Activated gamma-delta T cell (primary cell): ENCODE measurements at places on chromosomes 3 and 15.

DNA sequence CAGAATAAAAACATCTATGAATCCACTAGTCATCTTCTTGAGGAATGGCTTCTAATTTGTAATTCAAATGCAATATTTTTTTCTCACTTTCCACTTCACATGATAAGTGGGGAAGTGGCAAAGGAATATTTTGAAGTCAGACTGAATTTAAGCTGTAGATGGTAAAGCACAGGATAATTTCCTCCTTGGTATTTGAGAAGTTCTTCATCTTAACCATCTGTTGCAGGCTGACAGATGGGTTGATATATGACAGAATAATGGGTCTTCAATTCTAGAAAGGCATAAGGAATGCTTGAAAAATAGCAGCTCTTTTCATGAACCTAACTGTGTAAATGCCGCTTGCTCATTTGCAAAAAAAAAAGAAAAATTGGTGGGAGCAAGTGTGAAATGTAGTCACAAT is 66.5 kb upstream of the SNTN start:
- no peak for DNase-seq

DNA sequence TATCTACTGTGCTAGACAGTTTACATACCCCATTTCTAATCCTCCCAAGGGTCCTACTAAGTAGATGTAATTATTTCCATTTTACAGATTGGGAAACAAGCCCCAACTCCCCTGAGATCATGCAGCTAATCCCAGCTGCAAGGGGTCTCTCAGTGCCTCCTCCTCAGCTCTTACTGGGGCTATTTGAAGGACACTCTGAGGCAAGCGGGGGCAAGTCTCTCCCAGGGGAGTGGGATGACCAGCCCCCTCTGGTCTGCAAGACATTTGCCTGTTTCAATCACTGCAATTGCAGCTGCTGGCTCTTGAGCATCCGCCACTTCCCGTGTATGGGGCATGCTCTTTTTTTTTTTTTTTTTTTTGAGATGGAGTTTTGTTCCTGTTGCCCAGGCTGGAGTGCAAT is 11.4 kb downstream of the LAMP3 start:
- no peak for DNase-seq

- no peak for DNase-seq
Observed at GRCh38 chr3:50325113-50325480, 2.6 kb upstream of the HYAL2 start.

GRCh38 chr3:42117175-42118008 is 26.2 kb downstream of the TRAK1 start:
- DNase-seq, result no peak

- no peak for DNase-seq
Observed at GRCh38 chr15:78071383-78071782, 6.1 kb downstream of the TBC1D2B start.

- DNase-seq, result no peak
Observed at GRCh38 chr15:60283936-60284335, 113.8 kb downstream of the ANXA2 start.

DNA sequence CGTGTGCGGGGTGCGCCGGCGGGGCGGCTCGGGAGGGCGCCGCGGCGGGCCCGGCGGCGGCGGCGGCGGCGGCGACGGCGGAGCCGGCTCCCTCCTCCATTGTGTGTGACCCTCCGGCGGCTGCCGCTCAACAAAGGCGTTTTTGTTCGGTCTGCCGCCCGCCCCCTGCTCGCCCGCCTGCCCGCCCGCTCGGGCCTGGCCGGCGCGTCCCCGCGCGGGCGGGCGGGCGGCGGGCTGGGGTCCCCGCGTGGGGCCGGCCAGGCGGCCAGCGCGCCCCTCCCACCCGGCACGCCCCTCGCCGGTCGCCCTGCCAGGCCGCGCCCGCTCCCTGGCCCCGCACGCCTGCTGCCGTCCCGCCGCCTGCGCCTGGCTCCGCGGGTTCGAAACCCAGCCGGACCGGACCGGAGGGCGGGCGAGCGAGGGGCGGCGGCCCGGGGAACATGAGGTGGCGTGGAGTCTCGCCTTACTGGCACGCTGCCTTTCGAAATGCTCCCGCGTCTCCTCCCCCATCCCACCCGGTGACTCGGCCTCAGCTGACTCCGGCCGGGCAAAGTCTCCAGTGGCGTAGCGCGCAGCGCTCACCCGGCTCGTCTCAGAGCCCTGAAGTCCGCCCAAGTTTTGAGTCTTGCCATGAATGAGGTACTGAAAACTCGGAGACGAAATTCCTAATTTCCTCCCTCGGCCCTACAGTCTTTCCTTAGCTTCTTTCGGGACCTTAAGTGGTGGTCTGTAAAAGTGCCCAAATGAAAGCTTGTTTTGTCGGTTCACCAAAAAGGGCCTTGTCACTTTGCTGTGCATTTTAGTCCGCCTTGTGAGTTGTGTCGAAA is 588 bp downstream of the MAPK6 start:
- DNase-seq, result peak; percentile 58

- no peak for DNase-seq
Observed at GRCh38 chr3:18965781-18966180, 182.5 kb upstream of the KCNH8 start.

DNA sequence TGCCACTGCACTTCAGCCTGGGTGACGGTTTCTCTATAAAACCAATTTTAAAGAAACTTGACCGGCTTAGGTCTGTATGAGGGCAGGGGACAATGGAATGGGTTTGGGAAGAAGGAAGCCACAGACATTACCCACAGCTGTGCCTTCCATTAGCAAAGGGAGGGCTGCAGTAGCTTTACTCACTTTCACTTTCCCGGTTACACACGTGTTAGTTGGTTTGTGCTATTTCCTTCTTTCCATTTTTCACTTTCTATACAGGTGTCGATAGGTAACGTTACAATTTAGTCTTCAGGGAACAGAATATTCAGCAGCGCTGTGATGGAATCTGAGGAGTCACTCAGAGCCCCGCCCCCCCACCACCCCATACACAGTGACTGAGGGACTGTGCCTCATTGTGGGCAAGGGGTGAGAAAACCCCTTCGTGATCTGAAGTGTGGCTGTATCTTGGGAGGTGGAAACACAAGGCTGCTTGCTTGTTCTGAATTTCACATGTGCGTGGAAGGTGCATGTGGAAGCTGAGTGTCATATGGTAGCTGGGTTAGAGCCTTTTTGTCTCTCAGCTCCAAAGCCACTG is 44.8 kb upstream of the RPL32 start:
- DNase-seq, result no peak

- no peak for DNase-seq
Observed at GRCh38 chr3:122956693-122957455, 70.7 kb downstream of the SEMA5B start.

DNA sequence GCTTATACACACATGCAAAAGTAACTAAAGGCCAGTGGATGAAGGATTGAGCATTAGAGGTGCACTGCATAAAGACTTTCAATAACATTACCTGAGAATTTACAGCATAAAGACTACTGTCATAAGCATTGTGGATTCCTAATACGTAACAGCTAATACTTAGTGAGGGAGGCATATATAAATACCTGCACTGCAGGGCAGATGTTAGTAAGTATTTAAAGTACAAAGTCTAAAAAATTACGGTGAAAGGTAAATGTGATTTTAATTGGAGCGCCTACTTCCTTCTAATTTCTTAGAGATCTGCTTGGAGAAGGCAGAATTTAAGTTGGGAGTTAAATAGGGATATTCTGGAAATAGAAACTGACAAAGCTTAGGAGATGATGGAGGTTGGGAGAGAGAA is 25.4 kb upstream of the TRPM7 start:
- no peak for DNase-seq

GRCh38 chr3:41653571-41654239 is 308.2 kb downstream of the ULK4 start:
- DNase-seq, result no peak

- no peak for DNase-seq
Observed at GRCh38 chr15:54605556-54605955, 591.2 kb downstream of the RSL24D1 start.

DNA sequence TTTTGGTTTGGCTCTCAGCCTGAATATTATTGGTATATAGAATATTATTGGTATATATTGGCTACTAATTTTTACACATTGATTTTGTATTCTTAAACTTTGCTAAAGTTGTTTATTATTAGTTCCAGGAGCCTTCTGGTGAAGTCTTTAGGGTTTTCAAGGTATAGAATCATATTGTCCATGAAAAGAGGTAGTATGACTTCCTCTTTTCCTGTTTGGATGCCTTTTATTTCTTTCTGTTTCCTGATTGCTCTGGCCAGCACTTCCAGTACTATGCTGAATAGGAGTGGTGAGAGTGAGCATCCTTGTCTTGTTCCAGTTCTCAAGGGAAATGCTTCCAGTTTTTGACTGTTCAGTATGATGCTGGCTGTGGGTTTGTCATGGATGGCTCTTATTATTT is 107.3 kb upstream of the LIPC start:
- DNase-seq, result no peak

GRCh38 chr3:65595222-65596028 is 443.3 kb downstream of the MAGI1 start:
- no peak for DNase-seq

- DNase-seq, result no peak
Observed at GRCh38 chr15:46815765-46816164, 901.5 kb upstream of the SEMA6D start.

- no peak for DNase-seq
Observed at GRCh38 chr3:15542614-15543013, 21.1 kb upstream of the COLQ start.

GRCh38 chr3:37833302-37834186 is 28.1 kb upstream of the CTDSPL start:
- no peak for DNase-seq

- no peak for DNase-seq
Observed at GRCh38 chr3:77232557-77232956, 192.7 kb downstream of the ROBO2 start.

DNA sequence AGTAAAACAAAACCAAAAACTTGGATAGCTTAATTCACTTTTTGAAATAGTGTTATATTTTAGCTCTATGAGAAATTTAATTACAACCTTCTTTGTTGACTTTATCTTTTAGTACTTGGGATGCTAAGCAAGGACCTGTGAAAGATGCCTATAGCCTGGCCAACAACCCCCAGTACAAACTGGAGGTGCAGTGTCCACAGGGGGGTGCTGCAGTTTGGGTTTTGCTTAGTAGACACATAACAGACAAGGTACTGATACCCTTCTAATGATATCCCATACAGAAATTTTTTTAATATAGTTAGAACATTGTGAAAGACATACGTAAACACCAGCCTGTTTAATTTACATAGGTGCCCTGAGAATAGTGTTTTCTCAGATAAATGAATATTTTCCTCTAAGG is 35.3 kb downstream of the CAPN7 start:
- DNase-seq, result no peak

GRCh38 chr3:184336547-184337398 is 627 bp upstream of the FAM131A start:
- DNase-seq, result no peak

GRCh38 chr15:91894606-91895005 is 41.1 kb downstream of the SLCO3A1 start:
- no peak for DNase-seq

DNA sequence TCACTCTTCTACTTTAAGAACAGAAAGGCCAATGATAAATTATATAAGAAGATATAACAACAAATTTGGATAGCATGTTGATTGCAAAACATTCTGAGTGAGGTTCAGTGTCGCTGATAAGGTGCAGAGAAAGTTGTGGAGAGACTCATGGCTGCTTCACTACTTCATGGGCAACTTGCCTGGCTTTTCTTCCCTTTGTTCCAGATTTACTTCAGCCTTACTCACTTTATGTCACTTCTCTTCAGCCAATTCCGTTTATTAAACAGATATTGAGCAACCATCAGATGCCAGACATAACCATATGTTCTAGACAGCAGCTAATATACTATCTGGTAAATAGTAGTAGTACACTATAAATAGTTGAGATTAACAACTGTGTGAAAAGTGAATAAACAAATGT is 150.0 kb upstream of the CHL1 start:
- no peak for DNase-seq

DNA sequence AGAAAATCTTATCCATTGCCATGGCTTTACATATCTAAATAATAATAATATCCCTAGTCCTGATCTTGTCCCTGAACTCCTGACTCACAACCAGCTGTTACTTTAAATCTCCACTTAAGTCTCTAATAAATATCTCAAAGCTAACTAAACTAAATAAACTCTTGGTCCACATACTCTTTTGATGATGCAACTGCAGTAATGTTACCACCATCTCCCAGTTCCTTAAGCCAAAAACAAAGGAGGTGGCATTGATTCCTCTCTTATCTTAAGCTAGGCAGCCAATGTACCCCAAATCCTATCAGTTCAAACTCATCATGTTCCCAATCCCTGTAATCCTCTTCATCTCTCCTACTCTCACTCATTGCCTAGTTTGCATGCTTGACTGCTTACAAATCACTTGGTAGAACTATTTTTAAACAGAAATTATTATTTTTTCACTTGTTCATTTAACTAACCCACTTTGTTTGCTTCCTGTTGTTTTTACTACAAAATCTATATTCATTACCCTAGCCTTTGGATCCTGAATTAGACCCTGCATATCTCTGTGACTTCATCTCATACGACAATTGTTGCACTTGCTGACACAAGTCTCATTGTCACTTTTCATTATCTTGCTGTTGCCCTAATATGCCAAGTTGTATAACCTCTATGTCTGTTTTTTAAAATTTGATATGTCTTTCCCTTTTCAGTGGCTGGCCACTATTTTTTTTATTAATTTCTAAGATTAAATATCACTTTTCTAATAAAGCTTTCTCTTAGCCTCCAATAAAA is 462.2 kb downstream of the ZPLD1 start:
- DNase-seq, result no peak

GRCh38 chr15:52558196-52558595 is 10.6 kb downstream of the ARPP19 start:
- no peak for DNase-seq

DNA sequence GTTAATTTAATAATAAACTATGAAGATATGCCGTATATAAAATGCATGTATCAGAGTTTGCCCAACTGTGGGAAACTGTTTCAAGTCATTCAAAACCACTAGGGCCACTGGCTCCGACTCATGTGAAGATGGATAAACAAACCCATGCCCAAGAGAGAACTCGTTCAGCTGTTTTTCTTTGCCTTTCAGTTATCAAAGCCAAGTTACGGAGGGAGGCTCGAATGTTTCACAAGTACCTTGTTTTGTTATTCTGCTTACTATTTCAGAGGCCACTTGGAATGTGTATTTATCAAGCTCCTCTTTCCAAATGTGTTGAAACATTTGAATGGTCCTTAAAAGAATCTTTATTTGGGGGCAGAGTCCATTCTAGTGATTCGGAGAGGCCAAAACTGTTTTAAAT is 82.1 kb downstream of the DUT start:
- DNase-seq, result no peak

- no peak for DNase-seq
Observed at GRCh38 chr3:112372396-112372795, 39.4 kb downstream of the CD200 start.

GRCh38 chr15:22891426-22892210 is 53.2 kb downstream of the NIPA2 start:
- DNase-seq, result no peak

DNA sequence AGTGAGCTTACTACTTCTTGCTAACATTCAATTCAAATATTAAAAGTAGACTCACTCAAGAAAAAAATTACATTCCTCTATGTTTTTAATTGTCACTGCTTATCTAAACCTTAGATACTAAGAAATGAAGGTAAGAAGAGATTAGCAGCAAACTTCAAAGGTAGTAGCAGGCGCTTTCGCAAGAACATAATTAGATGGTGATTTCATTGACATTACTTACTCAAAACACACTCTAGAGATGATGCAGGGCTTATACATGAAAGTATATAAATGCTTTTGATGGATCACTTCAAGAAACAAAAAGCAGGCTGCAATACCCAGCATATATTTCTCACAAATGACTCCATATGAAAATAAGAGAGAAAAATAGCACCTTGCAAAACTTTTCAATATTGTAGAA is 86.8 kb downstream of the FSIP1 start:
- no peak for DNase-seq
